ENCODE measurements at places on chromosomes 6 and 20.
A peak's percentile ranks its signal among the peaks of the same experiment; 100 is the strongest.

- DNase-seq = no peak
Measured at GRCh38 chr20:46587986-46588385, 37.5 kb upstream of the OCSTAMP start.

DNA sequence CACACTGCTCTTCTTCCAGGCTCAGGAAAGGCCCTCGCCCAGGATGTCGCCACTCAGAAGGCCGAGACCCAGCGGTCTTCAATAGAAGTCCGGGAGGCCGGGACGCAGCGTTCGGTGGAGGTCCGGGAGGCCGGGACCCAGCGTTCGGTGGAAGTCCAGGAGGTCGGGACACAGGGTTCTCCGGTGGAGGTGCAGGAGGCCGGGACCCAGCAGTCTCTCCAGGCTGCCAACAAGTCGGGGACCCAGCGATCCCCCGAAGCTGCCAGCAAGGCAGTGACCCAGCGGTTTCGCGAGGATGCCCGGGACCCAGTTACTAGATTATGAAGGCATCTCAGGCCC, 1.0 kb downstream of the KHDC3L start:
- DNase-seq = no peak

DNA sequence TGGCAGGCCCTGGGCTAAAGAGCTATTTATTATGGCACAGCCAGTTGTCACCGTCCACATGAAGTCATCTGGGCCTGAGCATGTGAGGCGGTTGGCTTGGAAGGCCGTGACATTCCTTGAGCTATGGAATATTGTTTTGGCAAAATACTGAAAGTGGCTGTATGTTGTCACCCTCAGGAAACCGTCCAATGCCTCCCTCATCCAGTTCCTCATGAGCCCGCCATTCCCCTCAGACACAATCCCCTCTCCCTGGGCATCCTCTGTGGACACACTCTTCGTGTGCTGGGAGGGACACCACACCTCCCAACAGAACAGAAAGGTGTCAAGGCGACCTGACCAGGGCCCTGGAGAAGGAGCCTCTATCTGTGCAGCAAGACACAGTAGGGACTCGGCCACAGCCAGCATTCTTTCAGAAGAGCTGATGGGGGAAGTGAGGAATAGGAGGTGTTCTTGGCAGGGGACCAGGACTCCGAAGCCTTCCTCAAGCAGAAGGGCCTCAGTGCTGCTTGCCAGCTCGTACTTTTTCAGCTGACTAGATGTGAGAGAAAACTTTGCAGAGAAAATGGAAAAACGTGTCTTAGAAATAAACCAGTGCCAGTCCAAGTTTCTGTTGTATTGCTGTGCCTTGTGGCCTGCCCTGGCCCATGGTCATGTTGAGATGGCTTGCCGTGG, 120.5 kb downstream of the SOD2 start:
- DNase-seq = no peak

DNA sequence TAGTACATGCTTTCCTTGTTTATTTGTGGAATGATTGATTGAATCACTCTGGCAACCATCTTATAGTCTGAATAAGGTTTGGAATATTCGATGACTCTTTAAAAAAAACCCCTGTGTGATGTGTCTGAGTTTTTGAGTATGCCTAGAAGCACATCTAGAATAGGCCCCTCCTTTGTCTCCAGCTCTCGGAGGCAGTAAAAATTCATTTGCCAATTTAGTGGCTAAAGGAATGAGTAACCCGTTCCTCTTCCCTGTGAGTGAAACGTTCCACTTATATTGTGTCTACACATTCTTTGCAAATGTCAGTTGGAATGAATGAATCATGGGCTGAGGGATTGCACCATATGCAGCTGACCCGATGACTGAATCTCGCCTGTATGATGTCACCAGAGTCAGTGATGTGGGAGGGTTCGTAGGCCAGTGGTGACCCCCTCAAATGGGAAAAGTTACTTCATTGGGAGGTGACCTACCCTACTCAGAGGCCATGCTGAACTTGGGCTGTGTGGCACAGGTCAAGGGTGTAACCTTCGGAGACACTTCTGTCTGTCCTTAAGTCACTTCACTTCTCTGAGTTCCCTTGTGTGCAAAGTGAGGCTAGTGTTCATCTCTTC, 21.6 kb downstream of the MOCS3 start:
- peak; percentile 95 for DNase-seq

DNA sequence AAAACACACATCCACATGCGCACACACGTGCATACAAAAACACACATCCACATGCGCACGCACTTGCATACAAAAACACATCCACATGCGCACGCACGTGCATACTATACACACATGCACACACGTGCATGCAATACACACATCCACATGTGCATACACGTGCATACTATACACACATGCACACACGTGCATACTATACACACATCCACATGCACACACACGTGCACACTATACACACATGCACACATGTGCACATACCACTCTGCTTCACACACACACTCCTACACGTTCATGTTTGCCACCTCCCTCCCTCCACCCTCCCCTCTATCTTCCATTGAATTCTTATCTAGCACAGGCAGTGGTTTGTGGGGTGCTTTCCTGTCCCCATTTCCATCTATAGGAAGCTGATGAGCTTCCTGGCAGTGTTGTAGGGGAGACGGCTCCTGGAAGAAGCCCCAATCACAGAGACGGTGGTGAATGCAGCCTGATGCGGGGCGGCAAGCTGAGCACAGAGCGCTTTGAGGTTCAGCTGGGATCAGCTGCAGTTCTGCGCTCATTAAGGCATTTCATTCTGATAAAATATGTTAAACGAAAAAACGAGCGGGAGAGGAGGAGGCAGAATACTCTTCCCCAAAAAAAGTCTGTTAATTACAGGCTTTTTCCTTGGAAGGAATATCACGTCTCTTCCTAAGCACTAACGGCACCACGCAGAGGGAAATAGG, 287.7 kb downstream of the TAF4 start:
- DNase-seq = no peak

DNA sequence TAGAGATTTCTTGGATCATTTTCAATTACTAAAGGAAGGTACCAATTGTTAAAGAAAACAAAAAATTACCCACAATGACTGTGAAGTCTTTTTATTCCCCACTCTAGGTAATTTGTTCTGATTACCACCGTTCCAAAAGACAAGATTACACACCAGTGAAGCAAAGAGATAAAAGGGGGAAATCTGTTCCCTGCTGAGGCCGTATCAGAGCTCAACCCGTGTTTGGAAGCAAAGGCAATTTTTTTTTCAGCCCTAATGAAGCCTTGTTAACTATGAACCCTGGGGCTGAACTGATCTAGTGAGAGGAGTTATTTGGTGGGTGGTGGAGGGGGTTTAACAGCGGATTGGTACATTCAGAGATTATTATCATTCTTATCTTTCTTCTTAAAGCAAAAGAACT, 128.5 kb downstream of the ALDH8A1 start:
- no peak for DNase-seq

- DNase-seq = peak; percentile 47
Measured at GRCh38 chr6:45209762-45210161, 118.4 kb upstream of the RUNX2 start.

DNA sequence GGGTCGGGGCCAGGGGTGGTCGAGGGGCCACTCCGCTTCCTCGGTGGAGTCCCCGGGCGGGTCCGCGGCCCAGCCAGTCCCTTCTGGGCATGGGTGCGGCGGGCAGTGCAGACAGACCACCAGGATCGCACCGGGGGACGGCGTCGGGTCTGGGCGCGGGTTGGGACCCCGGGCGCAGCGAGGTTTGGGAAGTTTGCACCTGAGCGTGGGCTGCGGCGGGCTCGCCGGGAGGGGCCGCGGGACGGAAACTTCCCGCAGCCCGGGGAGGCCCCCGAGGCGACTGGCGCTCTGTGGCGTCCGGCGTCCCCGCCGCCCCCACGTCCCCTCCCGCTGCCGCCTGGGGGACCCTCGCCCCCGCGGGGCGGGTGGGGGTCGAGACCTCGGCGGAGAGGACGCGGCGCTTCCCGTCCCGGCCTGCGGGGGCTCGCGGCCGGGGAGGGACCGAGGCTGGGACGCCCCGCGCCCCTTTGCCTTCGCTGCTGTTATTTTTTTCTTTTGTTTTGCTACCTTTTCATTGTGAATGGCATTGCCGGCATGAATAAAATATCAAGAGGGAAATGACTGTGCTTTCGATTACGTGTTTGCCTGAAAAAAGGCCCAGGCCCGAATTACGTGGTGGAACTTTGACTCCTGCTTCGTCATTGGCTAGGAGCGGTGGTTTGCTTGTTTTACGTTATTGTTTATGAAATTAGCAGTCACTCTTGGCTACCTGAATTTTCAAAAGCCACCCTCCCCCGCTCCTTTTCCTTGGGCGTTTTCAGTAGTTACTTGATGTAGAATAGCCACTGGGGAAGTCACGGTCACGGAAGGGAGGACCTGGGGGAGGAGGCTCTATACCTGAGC, 703 bp downstream of the SNX9 start:
- DNase-seq = peak; percentile 54

- DNase-seq = no peak
Measured at GRCh38 chr20:24485981-24486380, 16.6 kb downstream of the SYNDIG1 start.

GRCh38 chr20:17681726-17682102, 328 bp downstream of the RRBP1 start:
- no peak for DNase-seq

GRCh38 chr6:140660295-140660694, 1285.8 kb upstream of the CITED2 start:
- DNase-seq = no peak
